ENCODE measurements at places on chromosomes 5 and 9.

- no peak for DNase-seq
Measured at GRCh38 chr5:123382252-123382651, 41.0 kb downstream of the CEP120 start.

DNA sequence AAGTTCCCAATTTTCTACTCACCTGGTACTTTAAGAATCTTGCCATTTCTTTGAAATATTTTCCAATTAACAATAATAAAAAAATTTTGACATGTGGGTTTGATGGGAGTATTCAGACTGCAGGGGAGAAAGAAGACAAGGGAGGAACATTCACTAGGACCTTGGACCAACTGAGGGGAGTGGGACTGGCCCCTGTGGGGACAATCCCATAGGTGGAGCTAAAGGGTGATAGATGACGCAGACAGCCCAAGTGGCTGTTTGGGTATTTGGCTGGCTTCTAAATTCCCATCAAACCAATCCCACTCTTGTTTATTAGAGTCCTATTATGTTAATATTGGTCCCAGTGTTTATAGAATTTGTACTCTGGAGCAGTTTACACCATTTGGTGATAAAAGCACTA lies 65.3 kb downstream of the KCNN2 start:
- no peak for DNase-seq

GRCh38 chr5:135398160-135398854 lies 724 bp downstream of the MACROH2A1 start:
- DNase-seq, result no peak

DNA sequence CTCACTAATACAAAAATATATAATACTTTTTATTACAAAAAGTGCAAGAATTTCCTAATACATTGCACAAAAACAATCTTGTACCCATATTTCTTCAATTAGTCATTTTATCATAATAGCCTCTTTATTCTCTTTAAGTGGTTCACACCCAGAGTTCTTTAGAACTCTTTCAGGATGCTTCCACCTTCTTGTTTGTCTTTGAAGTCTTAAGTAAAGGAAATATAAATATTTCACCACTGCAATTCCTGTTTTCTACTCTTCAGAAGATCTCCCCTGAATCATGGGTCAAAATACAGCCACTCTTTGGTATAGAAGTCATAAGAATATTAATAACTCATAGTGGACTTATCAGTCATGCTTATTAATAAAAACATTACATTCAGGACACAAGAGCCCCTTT lies 293.0 kb downstream of the ATPSCKMT start:
- no peak for DNase-seq

DNA sequence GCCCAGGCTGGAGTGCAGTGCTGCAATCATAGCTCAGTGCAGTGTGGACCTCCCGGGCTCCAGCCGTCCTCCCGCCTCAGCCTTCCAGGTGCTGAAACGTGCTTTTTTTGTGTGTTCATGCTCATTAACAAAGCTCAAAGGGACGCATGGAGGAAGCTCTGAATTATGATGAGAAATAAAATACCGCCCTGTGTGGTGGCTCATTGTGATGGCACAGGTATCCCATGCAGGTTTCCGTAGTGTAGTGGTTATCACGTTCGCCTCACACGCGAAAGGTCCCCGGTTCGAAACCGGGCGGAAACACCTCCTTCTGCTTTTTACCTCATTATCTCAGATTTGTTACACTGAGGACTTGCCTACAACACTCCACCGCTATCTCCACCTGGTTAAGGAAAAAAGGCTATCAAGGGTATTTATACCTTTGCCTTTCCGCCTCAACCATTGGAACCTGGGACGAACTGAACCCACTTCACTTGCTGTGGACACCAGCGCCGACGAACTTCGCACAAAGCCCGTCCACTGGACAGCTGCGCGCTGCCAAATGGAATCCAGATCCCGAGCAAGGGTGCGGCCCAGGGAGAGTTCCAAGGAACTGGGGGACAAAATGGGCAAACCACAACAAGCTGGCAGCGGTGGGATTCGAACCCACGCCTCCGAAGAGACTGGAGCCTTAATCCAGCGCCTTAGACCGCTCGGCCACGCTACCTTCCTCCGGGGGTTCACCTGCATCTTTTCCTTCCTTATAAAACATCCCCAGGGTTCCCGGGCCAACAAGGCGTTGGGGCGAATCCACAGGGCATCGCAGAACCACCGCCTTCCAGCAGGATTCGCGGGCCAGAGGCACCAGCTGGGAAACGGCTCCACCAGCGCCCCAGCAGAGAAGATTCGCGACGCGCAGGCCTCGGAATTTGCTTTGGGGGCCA lies 26.3 kb downstream of the OR2V2 start:
- no peak for DNase-seq

DNA sequence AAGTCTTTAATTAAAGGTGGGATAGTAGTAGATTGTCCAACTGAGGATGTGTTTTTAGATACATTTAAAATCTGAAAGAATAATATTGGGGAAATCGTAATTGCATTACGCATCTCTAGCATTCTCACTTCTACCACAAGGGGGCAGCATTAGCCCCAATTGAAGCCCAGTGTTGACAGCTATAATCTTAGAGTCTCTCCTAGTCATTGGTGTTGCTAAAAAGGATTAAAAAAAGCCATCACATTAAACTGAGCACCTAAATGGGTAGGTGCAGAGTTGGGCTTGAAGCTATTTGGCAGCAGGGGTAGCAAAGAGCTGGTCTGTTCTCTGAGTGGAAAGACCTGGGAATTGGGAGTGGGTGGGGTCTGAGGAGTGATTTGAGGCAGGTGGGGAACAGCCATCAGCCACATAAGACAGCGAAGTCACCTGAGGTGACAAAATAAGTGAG lies 177.2 kb downstream of the OSTF1 start:
- no peak for DNase-seq

DNA sequence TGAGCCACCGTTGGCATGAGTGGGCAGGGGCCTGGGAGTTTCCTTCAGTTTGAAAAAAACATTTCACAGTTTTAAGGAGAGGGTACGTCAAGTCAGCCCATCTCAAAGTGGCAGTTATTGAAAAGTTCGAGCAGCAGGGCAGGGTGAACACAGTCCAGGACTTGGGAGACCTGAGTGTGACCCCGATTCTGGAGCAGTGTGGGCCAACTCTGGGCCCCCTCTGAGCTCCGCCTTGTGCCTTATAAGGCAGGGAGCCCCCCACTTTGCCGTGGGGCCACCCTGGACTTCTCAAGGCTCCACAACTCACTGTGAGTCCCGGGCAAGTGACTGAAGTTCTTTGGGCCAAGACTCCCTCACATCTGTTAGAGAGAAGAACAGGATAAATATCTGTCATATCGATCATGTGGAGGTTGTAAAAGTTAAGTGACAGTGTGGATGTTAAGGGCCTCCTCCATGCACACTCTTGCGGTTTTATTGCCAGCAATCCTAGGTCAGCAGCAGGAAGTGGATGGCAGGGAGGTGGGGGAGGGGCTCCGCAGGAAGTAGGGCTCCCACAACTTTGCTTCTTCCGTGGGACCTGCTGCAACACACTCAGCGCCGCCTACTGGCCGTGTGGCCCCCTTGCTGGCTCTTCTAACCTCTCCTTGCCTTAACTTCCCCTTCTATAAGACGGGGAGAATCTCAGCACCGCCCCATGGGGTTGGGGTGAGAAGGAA lies 38.4 kb downstream of the HRH2 start:
- DNase-seq, result peak; percentile 20

DNA sequence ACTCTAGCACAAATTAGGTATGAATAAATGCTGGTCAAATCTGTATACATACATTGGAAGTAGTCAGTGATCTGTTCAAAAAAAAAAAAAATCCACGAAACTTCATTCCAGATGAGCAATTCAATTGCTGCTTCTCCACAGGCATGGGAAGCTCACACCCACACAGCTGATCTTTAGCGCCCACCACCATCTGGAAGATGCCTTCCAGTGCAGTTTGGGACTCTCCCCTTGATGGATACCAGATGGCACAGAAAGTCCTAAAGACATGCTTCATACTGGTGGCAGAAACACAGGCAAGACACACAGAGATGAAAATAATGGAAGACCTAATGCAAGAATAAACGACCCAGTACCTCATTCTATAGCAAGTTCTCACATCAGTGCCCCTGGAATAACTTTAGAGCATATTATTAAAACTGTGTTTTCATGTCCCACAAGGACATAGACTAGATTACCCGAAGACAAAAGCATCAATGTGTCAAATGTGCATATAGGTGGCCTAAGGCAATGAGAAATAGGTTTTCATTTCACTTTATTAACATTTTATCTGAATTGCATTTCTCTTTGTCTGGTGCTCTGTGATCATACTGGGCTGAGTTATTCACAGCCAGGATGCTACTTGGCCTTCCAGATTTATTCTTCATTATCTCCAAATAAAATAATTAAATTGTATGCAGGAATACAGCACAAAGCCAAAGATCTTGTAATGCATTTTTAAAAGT lies 135.4 kb upstream of the TAS2R1 start:
- no peak for DNase-seq

DNA sequence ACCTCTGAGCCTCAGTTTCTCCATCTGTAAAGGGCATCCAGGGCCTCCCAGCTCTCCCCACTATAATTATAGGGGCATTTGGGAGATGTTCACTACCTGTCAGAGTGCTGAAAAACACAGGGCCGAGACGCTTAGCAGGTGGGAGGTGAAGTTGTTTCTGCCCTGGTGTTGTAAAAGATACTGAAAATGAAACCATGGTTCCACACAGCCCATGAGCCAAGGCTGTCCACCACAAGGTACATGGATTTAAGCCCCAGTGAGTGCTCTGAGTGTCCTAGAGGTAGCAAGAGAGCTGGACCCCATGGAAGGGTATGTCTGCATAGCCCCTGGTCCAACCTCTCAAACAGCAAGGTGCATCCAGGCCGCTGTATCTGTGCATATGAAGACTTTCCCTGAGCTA lies 137.5 kb downstream of the C5orf15 start:
- DNase-seq, result no peak
